ENCODE measurements at places on chromosomes 4 and X. TPM values are rescaled to one million over a fixed set of nuclear protein-coding genes. Genes with fewer than 3 reads are reported as not detected.

GRCh38 chrX:119686087-119686691 lies 6.8 kb downstream of the SEPTIN6 start:
- no peak for DNase-seq

DNA sequence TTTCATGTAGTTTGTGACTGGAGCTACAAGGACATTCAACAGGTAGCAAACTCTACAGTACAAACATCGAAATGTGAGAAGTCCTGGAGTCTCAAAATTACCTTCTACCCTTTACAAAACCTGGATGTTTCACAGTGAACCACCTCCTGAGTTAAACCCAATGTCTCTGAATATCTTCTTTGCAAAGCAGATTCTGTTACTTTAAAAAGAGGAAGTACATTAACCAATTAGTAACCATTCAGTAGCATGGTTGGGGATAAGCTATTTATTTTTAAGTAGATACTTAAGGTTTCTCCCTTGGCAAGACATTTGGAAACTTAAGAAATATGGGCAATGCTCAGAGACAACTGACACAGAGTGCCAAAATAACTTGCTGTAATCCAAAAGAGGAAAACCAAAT lies 371.9 kb upstream of the NWD2 start:
- no peak for DNase-seq

- DNase-seq: no peak
Observed at GRCh38 chr4:140344101-140344500, 29.3 kb upstream of the SCOC start.

DNA sequence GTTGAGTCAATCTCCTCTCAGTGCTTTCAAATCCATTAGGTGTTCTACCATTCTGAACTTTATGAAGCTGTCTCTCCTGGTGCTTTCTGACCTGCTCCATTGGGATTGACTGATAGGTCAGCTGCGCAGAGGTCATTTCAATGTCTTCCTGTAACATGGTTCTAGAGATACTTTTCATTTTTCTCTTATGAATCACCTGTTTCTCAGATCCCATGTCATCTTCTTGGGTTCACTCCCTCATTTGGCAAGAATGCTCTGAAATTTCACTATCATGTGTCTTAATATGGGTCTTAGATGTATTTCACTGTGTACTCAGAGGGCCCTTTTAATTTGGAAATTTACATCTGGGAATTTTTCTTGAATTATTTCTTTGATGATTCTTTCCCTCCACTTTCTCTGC lies 13.8 kb upstream of the PGM2 start:
- no peak for DNase-seq

DNA sequence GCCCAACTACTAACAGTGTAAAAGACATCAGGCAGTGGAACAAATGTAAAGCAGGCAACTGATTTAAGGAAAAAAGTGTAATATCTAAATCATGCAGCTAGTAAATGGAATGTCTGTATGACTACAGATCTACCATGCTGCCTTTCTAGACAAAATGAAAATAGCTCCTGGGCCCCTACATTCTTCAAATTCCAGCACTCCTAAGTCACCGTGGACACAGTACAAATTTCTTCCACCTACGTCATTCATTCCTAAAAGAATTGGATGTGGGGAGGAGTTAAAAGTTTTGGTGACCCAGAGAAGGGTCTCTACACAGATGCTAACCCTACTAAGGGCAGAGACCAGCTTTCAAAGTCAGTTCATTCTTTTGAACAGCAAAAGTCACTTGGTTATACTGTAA lies 137.2 kb upstream of the ARHGEF9 start:
- DNase-seq: no peak

- no peak for DNase-seq
Observed at GRCh38 chr4:129113919-129114318, 18.0 kb downstream of the C4orf33 start.

- no peak for DNase-seq
Observed at GRCh38 chrX:12866451-12867377, at the start of gene TLR7. TSS of gene TLR7 (plus strand) at chrX:12867072. CDS start at chrX:12867579, 507 bp downstream.

Gene DTHD1
- not detected for total RNA-seq

Gene SAGE1
- not detected for total RNA-seq

Gene GPR143
- 0.60 TPM for total RNA-seq

Gene NCAPG
- 108 TPM for total RNA-seq
